ENCODE measurements at places on chromosomes 11 and 22. TPM values are rescaled to one million over a fixed set of nuclear protein-coding genes. Genes with fewer than 3 reads are reported as not detected.

DNA sequence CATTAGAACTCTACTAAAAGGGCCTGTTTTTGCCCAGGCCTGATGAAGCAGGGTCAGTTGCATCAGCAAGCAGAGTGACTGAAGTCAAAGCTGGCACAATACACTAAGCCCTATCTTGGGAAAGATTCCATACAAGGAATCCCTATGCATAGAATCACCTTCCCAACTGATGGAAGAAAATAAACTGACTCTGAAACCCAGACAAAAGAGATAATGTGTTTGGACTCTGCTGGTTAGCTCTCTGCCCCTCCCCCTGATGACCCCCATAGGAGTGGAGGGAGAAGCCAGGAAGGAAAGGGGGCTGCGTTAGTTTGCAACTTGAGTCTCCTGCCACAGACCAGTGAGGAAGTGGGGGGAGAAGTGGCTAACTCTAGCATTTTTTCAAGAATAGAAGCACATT is 32.9 kb downstream of the GALNT18 start:
- no peak for DNase-seq

- no peak for DNase-seq
Measured at GRCh38 chr11:7281079-7281478, 29.4 kb downstream of the SYT9 start.

TEX12 gene
- total RNA-seq: not detected

DNA sequence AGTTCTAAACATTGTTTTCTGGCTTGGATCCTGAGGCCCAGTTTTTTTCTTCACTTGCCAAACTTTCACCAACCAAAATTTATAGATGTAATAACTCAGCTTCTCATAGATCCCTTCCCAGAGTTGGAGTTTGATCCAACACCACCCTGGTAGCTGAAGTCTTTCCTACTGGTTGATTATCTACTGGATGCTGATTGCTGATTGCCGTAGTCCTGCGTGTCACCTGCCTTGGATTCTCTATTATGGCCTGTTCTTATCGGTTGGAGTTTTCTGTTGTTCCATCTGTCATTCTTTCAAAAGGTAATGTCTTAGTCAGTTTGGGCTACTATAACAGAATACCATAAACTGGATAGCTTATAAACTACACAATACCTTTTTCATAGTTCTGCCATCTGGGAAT is 17.3 kb upstream of the OR6X1 start:
- no peak for DNase-seq

DNA sequence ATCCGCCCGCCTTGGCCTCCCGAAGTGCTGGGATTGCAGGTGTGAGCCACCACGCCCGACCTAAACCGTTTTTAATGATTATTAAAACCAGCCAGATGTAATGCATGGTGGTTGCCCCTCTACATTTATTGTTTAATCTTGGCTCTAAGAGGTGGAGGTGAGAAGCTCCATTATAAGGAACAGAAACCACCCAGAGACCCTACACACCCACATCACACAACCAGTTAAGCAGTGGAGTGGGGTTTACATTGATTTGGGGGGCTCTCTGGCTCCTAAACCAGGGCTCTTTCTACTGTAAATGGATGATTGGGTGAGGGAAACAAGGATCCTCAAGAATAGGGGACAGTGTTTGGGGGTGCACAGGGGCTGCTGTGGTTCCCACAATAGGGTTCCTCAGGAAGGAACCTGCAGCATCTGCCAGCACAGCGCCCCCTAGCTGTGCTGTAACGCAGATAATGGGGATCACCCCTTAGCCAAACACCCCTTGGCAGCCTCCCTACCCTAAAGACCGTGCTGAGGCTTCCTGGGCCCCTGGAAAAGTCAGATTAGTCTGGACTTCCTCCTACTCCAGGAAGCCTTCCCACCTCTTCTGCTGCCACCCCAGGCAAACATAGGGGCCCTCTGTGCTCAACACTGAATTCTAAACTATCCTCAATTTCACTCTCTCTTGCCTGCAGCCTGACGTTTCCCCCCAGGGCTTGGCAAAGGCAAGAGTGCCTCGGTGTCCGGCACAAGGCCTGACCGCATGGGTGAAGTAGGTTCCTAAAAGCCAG is 2.4 kb downstream of the MPST start:
- DNase-seq: no peak

MN1 gene
- 98.6 TPM for total RNA-seq

APOA4 gene
- not detected for total RNA-seq

MMP27 gene
- not detected for total RNA-seq

DNA sequence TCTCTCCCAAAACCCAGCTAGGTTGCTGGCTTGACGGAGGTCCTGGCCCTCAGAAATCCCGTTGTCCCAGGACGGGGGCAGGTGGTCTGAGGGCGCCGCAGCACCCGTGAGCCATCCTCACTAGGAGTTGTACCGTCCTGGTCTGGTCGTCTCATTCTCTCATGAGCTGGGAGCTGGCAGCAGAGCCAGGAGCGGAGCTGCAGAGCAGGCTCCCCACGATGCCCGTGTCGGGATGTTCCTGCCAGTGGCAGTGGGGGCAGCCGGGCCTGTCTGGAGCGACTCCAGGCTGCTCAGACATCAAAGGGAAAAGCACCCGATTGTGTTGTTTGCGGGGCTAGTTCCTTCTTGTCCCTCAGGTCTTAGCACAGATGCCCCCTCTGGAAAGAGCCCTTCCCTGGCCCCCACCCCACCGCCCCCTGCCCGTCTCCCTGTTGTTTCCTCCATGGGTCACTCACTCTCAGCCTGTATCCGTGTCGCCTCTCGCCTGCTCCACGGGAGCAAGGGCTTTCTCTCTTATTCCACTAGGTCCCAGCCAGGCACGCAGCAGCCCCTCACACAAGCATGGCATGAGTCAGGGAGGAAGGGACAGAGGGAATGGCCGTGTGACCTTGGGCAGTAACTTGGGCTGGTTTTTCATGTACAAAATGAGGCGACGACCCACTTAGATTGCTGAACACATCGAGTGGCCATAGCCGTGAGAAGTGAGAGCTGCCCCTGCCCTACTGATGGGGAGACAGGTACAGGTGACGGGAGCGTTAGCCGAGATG is 23.2 kb upstream of the MGAT3 start:
- no peak for DNase-seq

- DNase-seq: no peak
Measured at GRCh38 chr22:42967933-42968332, 47.0 kb downstream of the PACSIN2 start.

DNA sequence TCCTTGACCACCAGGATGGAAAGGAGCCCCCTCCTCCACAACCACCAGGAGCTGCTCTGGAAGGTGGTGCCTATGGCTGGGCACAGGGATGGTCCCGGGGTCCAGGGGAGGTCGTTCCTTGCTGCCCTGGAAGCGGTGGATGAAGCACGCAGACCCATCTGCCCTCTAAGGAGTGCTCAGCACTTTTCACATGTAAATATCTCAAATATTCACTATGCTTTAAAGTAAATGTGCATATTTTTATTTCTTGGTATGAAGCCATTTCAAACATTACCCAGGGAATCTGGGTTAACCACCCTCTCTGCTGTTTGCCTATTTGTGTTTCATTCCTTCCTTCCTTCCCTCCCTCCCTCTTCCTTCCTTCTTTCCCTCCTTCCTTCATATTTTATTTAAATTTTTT is 21.7 kb downstream of the SPATA19 start:
- no peak for DNase-seq

- no peak for DNase-seq
Measured at GRCh38 chr11:61685617-61685967, 5.4 kb downstream of the DAGLA start.

DNA sequence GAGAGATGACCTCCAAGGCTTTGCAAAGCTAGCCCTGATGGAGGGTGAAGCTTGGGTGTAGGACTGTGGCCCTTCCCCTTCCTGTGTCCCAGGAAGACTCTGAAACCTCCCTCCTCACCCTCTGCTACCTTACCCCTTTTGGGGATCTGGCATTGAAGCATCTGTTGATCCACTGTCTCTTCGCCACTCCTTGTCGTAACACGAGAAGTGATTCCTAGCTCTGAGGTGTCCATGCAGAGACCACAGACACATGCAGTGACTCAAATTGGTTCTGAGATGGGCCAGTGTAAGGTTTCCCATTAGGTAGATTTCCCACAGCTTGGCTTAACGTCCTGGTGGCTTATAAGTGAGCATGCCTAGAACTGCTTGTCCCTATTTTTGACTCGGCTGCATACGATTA is 101.4 kb downstream of the ZBTB16 start:
- DNase-seq: no peak

DNA sequence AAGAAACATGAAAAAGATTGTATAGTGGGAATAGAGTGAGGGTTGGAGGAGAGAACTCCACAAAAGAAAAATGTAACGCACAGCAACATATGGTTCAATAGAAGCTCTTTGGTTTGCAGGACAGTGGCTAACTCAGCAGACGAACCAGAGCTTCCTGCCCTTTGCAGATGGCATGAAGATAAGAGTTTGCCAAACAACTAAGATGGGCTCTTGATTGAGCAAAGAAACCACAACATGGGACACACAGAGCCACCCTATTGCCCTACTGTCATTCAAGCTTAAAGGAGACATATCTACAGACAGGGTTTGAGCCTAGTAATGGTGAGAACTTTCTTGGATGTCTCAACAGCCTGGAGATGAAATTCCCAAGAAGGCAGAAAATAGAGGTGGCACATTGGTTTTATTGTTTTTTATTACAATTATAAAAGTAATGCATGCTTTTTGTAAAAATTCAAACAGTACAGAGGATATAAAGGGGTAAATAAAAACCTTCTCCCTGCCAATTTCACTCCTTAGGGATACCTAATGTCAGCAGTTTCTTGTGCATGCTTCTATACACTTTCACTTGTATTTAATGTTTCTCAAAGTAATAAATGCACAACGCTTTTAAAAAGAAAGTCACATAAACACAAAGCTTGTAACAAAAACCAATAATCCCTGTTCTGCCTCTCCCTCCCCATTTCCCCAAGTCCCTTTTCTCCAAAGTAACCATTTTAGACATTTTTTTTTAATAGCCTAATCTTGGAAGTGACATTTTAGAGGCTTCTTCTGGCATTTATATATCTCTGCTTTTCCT is 63.7 kb downstream of the COPB1 start:
- no peak for DNase-seq

SIRT3 gene
- 12.0 TPM for total RNA-seq

GRCh38 chr22:23401111-23401909 is 178.8 kb downstream of the IGLL1 start:
- DNase-seq: peak; percentile 93

CELSR1 gene
- 38.5 TPM for total RNA-seq

GRCh38 chr22:36638747-36639146 is 64.8 kb downstream of the CACNG2 start:
- DNase-seq: no peak

DNA sequence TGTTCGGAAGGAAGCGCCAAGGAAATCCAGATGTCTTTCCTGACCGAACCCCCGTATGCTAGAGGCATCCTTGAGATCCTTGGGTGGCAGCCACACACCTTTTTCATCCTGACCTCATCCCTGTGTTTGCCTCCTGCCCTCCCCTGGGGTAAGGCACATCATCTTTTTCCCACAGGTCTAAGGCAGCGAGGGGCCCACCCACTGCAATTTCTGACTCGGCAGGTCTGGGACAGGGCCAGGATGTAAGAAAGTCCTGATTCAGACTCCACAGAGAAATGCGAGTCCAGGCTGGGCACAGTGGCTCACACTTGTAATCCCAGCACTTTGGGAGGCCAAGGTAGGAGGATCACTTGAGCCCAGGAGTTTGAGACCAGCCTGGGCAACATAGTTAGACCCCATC is 10.5 kb downstream of the ZMAT5 start:
- DNase-seq: no peak

SCGB1D4 gene
- not detected for total RNA-seq

DNA sequence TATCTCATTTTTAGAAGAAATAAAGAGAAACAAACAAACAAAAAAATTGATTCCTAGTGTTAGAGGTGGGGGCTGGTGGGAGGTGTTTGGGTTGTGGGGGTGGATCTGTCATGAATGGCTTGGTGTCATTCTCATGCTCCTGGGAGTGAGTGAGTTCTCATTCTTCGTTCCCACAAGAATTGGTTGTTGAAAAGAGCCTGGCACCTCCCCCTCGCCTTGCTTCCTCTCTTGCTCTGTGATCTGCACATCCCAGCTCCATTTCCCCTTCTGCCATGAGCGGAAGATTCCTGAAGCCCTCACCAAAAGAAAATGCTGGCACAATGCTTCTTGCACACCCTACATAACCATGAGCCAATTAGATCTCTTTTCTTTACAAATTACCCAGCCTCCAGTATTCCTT is 277.8 kb downstream of the ST3GAL4 start:
- DNase-seq: no peak

DNA sequence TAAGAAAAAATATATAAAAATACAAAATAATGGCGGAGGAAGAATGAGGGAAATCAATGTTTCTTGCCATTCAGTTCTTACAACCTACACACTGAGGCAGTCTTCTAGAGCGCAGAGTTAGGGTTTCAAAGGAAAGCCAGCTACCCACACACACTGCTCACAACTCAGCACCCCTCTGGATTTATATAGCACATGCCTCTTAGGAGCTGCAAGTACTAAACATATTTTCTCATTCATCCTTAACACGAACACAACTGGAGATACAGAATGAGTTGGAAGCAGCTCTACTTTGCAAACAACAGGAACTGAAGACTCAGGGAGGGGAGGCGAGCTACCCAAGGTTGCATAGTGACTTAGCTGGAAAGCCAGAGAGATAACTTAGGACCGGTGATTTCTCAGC is 293.8 kb downstream of the CTTN start:
- DNase-seq: no peak

GRCh38 chr11:69652999-69653398 is 12.0 kb downstream of the CCND1 start:
- no peak for DNase-seq

DNA sequence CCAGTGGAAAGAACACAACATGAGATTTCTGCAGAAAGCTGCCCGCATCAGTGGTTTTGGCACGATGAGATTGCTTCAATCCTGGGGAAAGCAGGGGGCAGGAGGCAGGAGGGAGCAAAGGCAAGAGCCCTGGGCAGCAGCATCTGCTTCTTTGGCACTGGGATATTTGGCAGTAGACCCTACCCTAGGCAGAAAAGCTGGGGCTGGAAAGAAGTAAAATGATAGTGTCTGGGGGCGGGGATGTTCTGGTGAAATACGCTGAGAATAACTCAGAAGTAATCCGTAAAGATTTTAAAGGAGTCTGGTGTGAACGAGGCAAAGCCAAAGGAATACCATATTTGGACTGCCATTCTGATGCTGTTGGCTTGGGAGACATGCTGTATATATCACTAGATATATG is 62.0 kb downstream of the FAM76B start:
- no peak for DNase-seq

SLC22A8 gene
- total RNA-seq: not detected

Measured in astrocyte (in vitro differentiated cells and primary cell).